ENCODE measurements at places on chromosomes 1 and 21.

DNA sequence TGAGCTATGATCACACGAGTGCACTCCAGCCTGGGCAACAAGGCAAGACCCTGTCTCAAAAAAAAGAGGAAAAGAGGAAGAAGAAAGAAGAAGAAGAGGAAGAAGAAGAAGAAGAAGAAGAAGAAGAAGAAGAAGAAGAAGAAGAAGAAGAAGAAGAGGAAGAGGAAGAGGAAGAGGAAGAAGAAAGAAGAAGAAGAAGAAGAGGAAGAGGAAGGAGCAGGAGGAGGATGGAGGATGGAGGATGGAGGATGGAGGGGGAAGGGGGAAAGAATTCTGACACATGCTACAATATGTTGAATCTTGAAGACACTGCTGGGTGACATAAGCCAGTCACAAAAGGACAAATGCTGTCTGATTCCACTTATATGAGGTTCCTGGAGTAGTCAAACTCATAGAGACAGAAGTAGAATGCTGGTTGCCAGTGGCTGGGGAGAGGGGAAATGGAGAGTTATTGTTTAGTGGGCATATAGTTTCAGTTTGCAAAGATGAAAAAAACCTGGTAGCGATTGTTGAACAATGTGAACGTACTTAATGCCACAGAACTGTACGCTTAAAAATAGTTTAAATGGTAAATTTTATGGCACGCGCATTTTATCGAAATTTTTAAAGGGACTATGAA lies 47.3 kb upstream of the COA6 start:
- DNase-seq = no peak

DNA sequence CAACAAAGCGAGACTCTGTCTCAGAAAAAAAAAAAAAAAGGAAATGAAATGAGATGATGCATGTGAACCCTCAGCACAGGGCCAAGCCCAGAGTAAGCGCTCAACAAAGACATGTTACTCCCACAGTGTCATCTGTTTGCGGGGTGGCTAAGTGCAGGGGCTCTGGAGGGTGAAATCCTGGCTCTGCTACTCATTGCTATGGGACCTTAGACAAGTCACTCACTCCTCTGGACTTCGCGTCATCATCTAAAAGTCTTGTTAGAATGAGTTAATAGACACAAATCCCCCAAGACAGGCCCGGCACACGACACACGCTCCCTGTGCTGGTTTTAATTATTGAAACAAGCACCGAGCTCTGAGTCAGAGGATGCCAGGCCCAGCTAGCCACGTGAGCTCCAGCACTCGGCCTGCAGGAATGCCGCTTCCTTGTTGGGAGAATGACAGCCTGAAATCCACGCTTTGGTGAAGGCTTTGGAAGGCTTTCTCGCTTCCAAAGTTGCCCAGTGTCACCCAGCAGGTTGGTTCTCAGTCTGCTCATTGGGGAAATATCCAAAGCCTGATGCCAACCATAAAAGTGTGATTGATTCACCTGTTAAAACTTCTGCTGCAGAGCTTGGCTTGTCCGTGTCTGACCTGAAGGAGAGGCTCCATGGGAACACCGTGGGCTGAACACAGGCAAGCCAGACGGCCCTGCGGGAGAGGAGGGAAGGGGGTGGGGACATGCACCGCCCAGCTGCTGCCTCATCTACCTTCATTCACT lies 36.7 kb upstream of the TARDBP start:
- no peak for DNase-seq

GRCh38 chr21:42970946-42971653 lies 3.3 kb upstream of the PKNOX1 start:
- no peak for DNase-seq

DNA sequence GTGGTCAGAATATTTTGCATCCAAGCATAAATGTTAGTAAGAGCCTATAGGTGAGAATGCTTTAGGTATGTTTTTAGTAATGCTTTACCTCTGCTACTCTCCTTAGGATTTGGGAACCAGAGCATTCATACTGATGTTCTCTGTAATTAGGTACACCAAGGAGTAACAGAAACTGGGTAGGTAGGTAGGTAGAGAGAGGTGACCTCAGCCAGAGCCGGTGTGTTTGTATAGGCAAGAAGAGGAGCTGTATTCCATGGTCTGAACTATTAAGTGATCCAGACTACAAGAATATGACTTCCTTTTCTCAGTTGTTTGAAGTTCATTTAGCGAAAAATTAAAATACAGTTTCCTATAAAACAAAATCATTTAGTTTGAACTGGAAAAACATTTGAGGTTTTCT lies 108.5 kb downstream of the SDCCAG8 start:
- DNase-seq = no peak

- DNase-seq = no peak
Observed at GRCh38 chr1:239308701-239309333, 77.6 kb upstream of the CHRM3 start.

GRCh38 chr1:24717887-24718650 lies 27.2 kb upstream of the CLIC4 start:
- no peak for DNase-seq

DNA sequence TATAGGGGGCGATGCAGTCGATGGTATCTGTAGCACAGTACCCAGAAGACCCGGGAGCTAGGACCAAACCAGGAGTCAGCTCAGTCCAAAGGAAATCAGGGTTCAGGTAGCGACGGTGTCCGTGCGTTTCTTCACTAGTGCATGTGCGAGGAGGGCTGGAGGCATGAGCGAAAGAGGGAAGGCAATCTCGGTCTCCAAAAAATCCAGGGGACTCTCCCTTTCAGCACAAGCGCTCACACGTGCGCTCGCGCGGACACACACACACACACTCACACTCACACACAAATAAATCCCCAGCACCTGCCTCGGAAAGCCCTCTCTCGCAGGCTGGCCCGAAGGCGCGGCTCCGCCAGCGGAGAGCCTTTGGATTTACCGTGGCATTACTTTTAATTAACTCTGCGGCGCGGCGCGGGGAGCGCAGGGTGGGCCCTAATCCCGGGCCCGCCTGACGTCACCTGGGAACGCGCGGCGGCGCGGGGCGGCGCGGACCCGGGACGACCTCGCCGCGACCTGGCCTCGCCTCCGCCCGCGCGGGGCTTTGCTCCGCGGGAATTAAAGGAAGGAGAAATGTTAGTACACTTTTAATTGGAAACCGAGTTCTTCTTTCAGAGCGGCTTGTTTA lies 121.2 kb downstream of the LMX1A start:
- no peak for DNase-seq

DNA sequence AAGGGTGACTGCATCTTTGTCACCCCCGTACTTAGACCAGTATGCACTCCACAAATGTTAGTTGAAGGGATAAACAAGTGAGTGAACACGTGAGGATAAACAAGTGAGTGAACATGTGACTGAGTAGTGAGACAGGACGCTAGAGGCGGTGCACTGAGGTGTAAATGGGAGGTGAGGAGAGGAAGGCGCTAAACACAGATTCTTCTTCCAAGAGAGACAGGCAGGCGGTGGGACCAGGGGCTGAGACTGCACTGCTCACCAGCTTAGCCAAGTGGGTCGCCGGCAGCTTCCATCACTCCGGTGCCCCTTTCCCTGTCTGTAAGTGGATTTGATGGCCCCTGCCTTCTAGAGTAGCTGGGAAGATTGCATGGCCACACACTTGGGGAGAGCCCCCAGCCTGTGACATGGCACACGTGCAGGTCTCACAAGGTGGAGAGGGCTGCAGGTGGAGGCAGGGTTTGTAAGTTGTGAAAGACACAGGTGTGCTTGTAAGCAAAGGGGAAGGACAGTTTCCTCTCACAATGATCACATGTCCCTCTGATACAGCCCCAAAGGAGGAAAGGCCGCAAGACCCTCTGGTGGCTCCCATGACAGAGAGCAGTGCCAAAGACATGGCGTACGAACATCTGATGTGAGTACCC lies 47.5 kb upstream of the EFHD2 start:
- DNase-seq = no peak

DNA sequence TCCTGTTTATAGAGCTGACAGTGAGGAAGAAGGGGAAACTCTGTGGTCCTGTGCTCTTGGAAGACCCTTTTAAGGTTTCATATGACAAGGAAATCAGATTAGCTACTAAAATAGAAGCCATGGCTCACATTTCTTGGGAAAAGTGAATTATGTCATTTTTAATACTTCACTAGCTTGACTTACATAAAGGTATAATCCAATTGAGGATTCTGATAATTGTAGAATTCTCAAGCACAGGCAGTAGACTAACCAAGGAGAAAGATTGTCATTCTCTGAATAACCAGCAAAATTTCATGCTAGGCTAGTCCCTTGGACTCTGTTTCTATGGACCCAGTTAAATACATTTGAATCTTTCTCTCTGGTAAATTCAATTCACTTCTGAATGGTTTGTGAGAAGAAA lies 613.0 kb upstream of the BEND5 start:
- DNase-seq = no peak

DNA sequence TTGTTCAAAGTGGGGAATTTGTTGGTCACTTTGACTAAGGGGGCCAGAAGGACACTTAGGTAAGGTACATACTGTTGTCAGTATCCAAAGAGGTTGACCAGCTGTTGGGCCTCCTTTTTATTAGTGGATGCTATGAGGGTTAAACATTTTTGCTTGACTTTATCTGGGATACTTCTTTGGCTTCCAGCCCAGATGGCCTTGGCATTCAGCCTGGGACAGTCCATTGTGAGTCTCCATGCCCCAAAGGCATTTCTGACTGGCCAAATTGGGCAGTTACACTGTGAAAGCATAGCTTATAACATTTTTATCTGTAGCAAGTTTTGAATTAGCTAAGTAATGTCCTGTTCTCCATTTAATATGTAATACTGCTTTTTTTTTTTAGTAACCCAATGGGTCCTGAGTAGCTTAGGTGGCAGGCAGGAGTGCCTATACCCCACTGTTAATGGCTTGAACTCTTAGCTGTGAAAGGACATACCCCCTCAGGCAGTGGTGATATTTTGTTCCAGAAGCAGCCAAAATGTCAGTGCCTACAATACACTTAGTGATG lies 35.4 kb upstream of the CD1D start:
- peak; percentile 57 for DNase-seq

DNA sequence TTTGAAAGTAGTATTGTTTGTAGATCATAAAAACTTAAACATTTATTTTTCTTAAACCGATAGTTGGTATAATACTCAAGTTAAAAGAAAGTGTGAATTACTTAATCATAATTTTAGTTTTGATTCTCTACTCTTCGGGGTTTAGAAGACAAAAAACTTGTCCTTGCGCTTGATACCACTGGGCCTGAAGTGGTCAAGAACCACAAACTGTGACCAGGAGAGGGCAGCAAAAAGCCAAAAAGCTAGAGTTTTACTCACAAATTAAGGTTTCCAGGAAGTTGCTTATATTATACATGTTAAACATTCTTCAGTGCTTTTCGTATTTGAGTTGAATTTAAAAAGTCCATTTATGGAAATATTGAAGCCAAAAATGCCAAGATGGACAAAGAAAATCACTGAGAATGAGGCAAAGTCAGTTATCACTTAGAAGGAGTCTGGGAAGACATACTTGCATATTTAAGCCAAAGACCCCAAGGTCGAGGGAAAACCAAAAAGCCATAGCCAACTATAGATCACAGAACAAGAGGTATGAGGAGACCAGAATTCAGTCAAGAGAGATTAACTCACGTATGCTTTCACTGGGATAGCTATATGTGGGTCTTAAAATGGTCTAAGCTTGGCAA lies 34.2 kb downstream of the EFCAB7 start:
- DNase-seq = peak; percentile 6

DNA sequence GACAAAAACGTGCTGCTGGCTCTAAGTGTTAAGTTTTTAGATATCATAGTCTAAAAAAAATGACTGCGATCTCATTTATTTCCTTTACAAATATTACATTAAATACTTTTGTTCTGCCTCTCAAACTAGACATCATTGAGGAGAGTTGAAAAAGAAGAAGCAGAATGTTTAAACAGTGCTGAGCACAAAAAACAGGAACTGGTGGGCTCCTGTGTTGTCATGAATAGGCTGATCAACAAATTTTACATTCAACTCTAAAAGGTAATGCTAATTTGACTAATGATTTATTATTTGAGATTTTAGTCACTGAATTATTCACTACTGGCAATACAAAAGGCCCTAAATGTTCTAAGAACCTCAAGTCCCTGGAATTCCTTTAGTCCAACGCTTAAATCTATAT lies 66.1 kb downstream of the GPATCH2 start:
- no peak for DNase-seq

DNA sequence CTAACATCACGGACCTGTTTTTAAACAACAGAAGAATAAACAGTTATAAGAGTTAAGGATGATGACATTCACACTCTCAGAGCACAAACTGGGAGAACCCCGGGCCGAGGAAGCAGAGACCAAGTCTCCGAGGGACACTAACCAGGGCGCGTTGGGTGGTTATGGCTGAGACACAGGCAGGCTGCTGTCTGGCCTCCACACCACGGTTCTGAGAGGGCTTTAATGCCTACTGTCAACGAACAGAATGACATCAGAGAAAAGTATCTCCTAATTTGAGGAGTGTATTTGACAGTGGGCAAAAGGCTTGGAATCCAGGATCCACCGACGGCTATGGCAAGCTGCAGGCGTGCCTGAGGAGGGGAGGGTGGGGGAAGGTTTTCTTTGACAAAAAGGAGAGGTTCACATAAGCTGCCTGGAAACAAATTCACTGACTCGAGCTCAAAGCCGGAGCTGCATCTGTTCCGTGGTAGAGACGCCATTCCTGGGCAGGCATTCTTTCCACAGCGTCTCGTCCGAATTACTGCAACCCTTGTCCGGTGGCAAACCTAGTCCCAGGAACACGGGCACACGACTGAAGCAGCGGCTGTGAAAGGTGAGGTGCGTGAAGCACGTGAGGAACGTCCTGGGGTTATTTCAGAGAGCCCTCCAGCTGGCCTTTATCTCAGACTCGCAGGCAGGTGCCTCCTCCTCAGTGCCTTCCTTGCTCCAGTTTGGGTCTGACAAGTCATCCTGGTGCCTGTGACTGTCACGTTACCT lies 9.4 kb downstream of the POFUT2 start:
- DNase-seq = no peak

- peak; percentile 11 for DNase-seq
Observed at GRCh38 chr21:28991861-28992525, 684 bp downstream of the LTN1 start.

DNA sequence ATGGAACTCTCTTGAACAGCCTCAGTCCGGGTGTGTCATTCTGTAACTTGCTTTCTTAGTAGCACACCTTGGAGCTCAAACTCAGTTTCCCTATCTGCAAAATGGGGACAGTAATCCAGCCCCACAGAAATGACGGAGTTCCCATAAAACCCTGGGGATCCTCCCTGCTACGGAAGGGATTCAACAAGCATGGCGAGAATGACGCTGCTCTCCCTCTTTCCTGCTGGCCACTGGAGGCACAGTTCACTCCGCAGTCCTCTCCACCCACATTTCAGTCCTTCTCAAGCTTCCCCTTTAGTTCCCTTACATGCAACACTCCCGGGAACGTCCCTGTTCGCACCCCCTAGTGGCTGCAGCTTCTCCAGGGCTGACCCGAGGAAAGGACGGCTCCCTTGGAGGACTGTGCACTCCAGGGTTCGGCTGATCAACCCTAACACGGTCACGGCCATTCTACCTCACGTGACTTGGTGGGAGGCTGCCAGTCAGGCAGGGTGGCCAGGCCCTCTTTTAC lies 20.6 kb downstream of the RUNX3 start:
- peak; percentile 33 for DNase-seq

DNA sequence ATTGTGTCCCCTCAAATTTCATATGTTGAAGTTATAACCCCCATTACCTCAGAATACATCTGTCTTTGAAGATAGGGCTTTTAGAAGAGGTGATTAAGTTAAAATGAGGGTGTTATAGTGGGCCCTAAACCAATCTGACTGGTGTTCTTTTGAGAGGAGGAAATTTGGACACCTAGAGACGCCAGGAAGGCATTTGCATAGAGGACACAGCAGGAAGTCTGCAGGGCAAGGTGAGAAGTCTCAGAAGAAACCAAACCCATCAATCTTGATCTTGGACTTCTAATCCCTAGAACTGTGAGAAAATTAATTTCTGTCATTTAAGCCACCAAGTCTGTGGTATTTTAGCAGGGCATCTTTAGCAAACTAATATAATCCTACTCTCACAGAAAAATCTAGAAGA lies 13.0 kb downstream of the GOLPH3L start:
- no peak for DNase-seq

Data from dermis microvascular lymphatic vessel endothelial cell (primary cell).